Inflammatory macrophage treated with lipopolysaccharide for 1 hour (primary cell): ENCODE measurements at places on chromosomes 11 and 22.

DNA sequence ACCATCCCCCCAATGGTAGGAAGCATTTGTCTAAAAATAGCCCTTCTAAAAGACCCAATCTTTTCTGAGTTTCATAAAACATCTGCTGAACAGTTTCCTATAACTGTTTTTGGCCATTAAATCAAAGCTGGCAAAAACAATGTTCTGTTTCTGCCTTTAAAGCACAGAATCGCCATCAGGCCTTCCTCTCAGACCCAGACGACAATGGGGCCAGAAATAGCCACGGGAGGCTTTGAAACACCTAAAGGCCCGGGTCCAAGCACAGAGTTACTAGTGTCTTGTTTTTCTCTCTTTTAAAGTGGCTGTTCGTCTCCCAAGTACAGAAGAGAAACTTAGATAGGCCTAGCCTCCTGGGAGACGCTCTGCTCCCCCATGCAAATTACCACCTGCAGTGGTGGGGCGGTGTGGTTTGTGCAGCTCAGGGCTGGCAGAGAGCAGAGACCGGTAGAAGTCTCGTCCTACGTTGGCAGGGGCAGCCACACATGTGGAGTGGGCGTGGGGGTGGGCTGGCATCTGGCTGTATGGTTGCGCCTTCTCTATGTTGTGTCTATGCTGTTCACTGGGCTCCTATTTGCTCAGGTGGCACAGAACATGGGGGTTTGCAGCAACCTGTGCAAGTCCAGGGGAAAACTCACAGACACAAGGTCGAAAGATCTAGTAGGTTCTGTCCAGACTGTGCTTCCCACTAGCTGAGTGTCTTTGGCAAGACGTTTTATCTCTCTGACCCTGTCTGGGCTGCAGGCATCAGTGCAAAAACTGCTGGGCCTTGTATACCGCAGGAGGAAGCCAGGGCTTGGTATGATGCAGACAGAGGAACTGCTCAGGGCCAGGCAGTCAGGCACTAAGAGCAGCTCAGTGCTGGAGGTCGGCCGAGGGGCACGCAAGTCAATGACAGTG, 23.6 kb upstream of the ETS1 start:
- DNase-seq = no peak

DNA sequence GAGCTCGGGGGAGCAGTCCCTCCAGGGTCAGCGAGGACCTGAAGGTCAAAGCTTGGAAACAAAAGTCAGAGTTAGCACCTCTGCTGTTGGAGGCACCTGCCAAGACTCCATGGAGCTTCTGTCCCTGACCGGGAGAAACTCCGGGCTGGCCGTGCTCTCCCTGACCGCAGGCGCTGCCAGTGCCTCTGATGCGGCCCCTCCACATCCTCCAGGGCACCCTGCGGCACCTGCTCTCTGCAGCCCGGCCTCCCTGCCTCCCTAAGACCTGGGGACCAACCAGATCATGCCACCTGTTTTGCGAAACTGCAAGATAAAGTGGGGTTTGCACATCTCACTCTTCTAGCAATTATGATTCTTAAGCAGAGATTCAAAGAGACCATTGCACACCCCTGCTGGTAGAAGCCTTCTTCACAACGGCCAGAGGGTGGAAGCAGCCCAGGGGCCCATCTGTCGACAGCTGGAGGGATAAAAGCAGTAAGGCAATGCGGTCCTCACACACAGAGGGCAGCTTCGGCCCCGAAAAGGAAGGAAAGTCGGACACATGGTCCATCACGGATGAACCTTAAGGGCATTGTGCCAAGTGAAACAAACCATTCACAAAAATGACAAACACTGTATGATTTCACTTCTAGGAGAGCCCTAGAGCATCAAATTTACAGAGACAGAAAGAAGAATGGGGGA, 477.1 kb downstream of the BRD1 start:
- DNase-seq = no peak

- no peak for DNase-seq
Observed at GRCh38 chr11:71145988-71146824, 106.2 kb downstream of the SHANK2 start.

DNA sequence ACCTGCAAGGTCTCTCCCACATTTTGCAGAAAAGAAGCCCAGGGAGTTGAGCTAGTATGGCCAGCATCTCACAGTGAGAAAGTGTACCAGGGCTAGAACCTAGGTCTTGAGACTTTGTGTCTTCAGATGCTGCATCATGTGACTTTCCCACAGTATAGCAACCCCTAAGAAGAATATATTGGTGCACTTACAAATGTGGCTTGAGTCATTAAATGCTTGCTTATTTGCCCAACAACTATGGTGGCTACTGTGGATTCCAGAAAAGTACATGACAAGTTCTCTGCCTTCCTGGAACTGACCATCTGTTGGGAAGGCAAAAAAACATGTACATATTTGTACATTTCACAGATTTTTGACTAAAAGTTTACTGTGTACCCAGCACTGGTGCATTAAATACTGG, 55.0 kb downstream of the POLD3 start:
- DNase-seq = no peak

DNA sequence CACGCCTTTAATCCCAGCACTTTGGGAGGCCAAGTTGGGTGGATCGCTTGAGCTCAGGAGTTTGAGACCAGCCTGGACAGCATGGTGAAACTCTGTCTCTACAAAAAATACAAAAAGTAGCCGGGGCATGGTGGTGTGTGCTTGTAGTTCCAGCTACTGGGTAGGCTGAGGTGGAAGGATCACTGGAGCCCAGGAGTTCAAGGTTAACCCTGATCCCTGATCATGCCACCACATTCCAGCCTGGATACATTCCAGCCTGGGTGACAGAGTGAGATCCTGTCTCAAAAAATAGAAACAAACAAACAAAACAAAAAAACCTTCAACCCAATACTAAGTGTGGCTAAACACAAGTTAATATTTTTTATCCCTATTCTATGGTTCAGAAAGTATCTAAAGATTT, 66.4 kb upstream of the CLNS1A start:
- no peak for DNase-seq

- DNase-seq = peak; percentile 79
Observed at GRCh38 chr11:3824714-3825472, 15.9 kb downstream of the RHOG start.
